NCI-H1417 (cell line): ENCODE measurements at places on chromosomes 7 and 10.

DNA sequence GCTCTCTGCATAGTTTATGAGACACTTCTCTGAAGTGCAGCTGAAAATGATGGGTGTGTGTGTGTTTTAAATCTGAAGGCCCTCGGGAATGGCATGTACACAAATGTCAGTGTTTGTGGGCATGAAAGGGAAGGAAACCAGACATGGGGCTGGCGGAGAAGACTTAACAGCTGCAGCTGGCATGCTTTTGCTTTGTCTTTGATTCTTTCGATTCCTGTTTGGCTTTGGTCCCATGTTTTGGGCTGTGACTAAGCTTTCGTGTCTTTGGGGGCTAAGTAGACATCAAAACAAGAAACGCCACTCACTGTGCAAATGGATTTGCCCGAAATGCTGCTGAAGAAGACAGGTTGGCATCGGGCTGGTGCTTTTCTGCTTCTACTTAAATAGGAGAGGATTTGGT is 179.3 kb downstream of the PFKFB3 start:
- DNase-seq, result no peak

DNA sequence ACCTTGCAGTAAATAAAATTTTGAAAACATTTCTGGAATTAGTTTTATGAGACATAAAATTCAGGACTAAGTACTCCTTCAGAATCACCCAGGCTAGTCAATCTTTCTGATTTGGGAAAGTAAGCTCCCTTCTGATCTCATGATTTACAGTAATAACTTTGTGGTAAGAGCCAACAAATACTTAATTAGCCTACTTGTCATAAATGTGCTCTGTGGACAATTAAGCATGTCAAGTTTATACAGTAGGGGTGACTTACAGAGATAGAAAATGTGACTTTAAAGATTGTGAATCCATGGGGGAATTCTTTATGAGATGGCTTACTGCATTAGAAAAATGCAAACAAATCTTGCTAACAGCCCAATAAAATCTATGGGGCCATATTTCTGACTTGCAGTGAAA is 616.9 kb upstream of the GHITM start:
- DNase-seq, result no peak

- DNase-seq, result no peak
Measured at GRCh38 chr7:105524840-105525239, 2.8 kb upstream of the PUS7 start.

DNA sequence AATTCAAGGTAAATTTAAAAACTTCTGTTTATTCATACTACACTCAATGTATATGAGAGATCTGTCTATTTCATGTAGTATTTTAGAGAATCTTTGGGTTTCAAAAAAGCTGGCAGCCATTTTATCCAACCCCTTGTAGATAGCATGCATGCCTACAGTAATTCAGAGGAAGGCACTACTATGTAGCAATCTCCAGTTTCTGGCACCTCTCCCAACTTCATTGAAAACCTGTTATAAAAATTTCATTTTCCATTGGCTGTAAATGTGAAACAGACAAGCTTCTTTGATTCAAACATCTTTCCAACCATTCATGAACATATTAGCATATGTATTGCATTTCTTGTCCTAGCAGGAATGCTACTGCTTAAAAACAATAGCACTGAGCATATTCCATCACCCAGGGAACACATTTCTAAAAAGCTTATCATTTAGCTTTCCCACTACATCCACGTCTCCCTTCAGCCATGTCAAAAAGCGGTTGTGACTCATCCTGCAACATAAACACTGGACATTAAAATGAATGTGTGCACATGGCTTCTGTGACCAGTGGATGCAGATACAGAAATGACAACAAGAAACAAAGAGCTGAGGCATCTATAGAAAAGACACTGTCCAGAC is 330.4 kb upstream of the AOAH start:
- no peak for DNase-seq

- DNase-seq, result no peak
Measured at GRCh38 chr10:127040756-127041155, 135.5 kb downstream of the DOCK1 start.

GRCh38 chr7:24942226-24942625 is 37.8 kb downstream of the OSBPL3 start:
- DNase-seq, result no peak

- DNase-seq, result peak; percentile 77
Measured at GRCh38 chr10:46282842-46283574, 3.8 kb upstream of the ANTXRL start.

DNA sequence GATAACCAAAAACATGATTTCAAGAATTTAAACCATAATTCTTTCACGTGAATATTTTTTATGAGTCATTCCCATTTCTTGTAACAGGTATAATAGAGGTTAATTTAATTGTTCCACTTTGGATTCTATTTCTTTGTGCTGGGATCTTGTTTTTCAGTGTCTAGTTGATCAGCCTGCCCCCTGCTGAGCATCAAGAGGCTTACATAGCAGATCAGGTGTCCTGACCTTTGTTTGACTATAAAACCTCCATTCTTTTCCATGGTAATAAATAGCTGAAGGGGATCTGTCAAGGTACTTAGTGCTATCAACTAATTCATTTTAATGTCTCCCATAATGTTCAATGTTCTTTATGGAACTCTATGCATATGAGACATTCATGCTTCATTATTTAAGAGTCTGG is 4.9 kb downstream of the COL17A1 start:
- peak; percentile 62 for DNase-seq

DNA sequence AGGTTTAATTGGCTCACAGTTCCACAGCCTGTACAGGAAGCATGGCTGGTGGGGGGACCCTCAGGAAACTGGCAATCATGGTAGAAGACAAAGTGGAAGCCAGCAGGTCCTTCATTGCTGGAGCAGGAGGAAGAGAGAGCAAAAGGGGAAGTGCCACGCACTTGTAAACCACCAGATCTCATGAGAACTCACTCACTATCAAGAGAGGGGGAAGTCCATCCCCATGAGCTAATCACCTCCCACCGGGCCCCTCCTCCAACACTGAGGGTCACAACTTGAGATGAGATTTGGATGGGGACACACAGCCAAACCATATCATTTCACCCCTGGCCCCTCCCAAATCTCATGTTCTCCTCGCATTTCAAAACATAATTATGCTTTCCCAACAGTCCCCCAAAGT is 171.9 kb upstream of the CACNA2D1 start:
- no peak for DNase-seq

GRCh38 chr7:50155755-50156154 is 62.7 kb upstream of the ZPBP start:
- DNase-seq, result no peak
